ENCODE measurements at places on chromosomes 2 and 18. TPM values are rescaled to one million over a fixed set of nuclear protein-coding genes. Genes with fewer than 3 reads are reported as not detected.

GRCh38 chr18:32661486-32662299 is 111.1 kb downstream of the KLHL14 start:
- no peak for DNase-seq

DNA sequence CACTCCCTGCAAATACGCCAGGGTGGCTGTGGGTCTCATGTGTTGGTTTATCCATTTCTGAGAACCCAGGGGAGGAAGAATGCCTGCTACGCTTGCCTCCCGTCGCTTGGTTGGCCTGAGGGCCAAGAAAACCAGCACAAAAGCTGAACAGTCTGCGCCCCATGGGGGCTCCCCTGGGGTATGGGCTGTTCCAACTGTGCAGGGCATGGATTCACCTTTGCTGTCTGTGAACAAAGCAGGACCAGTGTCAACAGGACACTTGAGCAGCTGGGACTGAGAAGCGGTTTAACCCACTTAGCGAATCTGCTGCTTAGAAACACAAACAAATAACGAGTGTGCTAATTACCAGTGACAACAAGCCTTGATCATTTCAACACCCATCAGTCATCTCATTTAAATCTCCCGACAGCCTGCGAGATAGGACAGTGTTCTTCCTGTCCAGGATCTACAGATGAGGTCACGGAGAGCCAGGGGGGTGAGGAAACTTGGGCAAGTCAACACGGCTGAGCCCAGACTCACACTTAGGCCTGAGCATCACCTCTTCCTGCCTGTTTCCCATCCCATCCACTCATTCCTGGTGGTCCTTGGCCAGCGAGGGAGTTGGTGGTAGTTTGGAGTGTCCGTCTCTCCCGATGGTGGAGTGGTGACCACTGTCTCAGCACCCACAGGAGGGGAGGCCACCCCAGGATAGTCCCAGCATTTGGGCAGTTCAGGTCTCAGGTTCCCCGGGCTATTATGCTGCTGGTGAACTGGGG is 111.6 kb upstream of the HAAO start:
- no peak for DNase-seq

GRCh38 chr18:33851546-33852078 is 273.6 kb downstream of the ASXL3 start:
- DNase-seq = no peak

- DNase-seq = no peak
Observed at GRCh38 chr18:4603955-4604354, 148.8 kb upstream of the DLGAP1 start.

GRCh38 chr2:108617617-108618016 is 83.3 kb downstream of the LIMS1 start:
- no peak for DNase-seq

DNA sequence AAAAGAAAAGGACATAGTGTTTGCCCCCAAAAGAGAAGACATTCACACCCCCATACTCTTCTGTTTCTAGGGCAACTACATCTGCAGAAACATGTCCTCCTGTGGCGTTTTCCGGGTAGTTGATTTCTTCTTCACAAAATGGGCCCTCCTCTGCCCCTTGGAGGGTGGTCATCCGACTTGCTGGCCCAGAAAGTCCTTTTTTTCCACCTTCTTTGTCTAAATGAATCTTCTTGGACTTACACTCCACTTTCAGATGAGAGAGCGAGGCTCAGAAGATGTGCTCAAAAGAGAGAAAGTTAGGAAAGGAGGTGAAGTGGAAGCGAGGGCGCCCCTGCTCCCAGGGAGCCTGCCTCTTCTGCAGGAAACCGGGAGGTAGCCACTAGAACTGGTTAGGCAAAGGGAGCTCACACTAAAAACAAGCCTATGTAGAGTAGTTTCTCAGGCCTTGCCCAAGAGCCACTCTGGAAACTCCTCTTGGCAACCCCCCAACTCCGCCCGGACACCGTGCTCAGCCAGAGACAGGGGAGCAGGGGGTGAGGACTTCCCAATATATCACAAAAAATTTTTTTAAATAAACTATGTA is 10.2 kb upstream of the SIX3 start:
- DNase-seq = no peak

Gene CLEC4F
- not detected for total RNA-seq

Gene NEU2
- not detected for total RNA-seq
